NAMALWA (cell line): ENCODE measurements at places on chromosomes 3 and 15.

DNA sequence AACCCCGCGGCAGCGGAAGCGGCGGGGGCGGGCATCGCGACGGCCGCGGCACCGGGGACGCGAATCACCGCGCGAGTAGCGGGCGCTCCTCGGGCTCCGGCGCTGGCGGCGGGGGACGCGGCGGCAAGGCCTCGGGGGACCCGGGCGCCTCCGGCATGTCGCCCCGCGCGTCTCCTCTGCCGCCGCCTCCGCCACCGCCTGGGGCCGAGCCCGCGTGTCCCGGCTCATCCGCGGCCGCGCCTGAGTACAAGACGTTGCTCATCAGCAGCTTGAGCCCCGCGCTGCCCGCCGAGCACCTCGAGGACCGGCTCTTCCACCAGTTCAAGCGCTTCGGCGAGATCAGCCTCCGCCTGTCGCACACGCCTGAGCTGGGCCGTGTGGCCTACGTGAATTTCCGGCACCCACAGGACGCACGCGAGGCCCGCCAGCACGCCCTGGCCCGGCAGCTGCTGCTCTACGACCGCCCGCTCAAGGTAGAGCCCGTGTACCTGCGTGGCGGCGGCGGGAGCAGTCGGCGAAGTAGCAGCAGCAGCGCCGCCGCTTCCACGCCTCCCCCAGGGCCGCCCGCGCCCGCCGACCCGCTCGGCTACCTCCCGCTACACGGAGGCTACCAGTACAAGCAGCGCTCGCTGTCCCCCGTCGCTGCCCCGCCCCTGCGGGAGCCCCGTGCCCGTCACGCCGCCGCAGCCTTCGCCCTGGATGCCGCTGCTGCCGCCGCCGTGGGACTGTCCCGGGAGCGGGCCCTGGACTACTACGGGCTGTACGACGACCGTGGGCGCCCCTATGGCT lies 675 bp downstream of the RBM15B start:
- no peak for DNase-seq

DNA sequence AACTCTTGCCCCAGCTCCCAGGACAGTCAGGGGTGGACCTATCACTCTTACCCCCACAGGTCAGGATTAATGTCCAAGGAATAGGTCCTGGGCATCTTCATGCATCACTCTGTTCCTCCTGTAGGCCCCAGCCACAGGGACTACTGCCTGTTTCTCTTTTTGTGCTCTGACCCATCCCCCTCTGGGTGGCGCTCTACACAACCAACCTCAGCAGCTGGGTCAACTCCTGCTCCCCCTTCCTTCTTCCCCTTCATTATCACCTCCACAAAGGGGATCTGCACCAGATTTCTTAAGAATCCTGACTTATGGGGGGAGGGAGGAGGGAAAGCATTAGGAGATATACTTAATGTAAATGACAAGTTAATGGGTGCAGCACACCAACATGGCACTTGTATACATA lies 12.2 kb upstream of the TRANK1 start:
- no peak for DNase-seq

DNA sequence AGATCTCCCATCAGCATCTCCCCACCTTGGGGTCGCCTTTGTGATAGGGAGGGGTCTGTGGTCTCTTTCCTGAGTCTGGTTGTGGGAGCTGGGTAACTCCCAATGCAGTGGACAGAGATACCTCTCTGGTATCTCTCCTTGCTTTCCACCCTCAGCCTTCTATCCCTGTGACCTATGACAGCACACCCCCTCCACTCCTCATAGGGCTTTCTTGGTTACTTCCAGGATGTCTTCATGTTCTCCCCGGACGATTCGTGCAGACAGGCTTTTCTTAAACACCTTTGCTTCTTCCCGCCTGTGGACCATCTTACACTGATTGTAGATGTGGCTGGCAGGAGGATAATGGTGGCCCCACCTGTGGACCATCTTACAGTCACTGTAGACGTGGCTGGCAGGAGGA lies 14.2 kb upstream of the NRROS start:
- DNase-seq = no peak

- peak; percentile 86 for DNase-seq
Observed at GRCh38 chr3:57983734-57984518, 24.3 kb upstream of the FLNB start.

DNA sequence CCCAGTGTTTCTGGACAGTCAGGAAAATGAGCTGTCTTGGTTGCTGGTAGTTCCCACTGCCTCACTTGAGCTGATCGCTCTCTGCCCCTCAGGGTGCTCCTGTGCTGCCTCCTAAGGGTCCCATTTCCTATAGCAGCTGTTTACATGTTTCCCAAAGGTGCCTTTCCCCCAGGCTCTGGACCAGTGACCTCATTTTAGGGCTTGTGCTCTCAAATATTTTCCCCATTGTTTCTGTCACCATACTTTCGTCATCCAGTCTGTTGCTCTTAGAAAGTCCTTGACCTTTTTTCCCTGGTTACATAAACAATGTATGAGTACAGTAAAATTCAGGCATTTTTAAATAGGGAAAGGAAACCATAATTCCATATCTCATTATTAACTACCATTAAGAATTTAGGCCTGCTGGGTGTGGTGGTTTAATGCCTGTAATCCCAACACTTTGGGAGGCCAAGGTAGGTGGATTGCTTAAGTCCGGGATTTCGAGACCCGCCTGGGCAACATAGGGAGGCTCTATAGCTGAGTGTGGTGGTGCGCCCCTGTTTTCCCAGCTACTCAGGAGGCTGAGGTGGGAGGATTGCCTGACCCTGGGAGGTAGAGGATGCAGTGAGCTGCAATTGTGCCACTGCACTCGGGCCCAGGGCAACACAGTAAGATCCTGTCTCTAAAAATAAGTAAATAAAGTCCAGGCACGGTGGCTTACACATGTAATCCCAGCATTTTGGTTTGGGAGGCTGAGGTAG lies 11.7 kb downstream of the RAD54L2 start:
- DNase-seq = no peak

GRCh38 chr3:110198717-110199587 lies 861.6 kb upstream of the DPPA4 start:
- no peak for DNase-seq

DNA sequence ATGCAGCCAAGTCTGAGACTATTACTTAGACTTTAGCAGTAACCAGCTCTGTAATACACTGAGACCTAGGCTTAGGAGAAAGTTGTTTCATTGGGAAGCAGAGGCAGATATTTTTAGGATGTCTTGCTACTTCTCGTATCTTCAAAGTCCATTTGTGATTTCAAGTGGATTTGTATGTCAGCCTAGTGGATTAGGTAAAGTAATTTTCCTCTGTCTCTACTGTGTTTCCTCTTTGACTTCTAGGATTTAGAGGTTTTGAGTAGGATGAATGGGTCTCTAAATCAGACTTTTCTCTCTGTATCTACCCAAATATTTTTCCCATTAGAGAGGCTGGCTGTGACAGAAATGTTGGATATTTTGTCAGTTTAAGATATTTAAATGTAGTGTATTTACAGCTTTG lies 46.8 kb downstream of the OXSR1 start:
- DNase-seq = no peak

- DNase-seq = no peak
Observed at GRCh38 chr3:49930168-49930690, 618 bp upstream of the MON1A start.

DNA sequence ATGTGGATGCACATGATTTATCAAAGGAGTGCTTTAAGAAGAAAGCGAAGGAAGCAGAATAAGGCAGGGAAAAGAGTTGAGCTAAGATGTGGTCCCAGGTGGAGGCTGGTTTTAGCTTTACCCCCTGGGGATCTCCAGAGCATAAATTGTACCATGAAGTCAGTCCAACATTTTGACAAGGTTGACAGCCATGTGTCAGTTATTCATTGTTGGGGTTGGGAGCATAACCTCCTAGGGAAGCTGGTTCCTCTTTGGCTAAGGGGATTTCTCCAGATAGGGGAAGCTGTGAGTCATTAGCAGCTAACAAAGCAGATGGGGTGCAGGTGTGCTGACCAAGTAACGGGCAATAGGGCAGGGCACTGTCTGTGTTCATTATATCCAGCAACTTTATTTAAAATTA lies 123.7 kb upstream of the IGSF10 start:
- peak; percentile 28 for DNase-seq

- no peak for DNase-seq
Observed at GRCh38 chr3:195866686-195867511, 41.5 kb downstream of the TNK2 start.

GRCh38 chr3:134311265-134311664 lies 60.6 kb upstream of the RYK start:
- no peak for DNase-seq

- DNase-seq = no peak
Observed at GRCh38 chr15:60726576-60726975, 247.6 kb upstream of the ICE2 start.

- no peak for DNase-seq
Observed at GRCh38 chr3:117165601-117166051, 456.0 kb downstream of the TUSC7 start.

- DNase-seq = no peak
Observed at GRCh38 chr15:68593828-68594532, 15.2 kb downstream of the CORO2B start.

DNA sequence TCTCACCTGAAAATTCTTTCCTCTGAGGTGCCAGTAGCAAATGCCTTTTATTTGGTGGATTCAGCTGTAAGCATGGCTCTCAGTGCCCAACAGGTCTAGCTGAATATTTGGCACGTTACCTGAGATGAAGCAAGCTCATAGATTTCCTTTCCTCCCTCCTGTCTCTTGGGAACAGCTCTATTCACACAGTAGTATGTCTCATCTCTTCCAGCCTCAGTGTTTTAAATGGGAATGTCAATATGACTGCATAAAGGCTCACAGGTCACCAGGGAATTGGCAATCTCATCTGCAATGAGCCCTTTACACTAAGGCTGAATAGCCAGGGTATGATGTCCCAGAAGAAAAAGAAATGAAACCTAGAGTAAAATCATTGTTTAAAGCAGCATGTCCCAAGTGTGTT lies 733.5 kb downstream of the NTRK3 start:
- DNase-seq = no peak

GRCh38 chr3:123781138-123781537 lies 103.0 kb downstream of the MYLK start:
- no peak for DNase-seq

- no peak for DNase-seq
Observed at GRCh38 chr15:59191855-59192237, 14.8 kb upstream of the LDHAL6B start.

DNA sequence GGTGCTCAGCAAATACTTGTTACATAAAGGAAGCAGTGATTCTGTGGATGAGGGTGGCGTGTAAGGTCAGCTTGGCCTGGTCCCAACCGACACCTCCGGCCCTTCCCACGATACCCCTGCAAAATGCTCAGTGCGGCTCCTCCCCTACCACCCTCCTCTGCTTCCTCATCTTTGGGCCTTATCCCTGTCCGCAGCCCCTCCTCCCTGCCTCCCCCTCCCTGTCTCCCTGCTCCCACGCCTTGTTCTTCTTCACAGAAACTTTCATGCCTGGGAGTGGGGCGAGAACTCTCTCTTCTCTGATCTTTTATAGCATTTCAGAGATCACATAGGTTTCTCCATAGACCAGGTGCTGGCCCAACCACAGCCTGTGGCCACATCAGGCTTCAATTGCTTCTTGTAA lies 75.0 kb upstream of the ATP2B2 start:
- no peak for DNase-seq

- no peak for DNase-seq
Observed at GRCh38 chr3:23696842-23697241, 108.9 kb upstream of the UBE2E1 start.

DNA sequence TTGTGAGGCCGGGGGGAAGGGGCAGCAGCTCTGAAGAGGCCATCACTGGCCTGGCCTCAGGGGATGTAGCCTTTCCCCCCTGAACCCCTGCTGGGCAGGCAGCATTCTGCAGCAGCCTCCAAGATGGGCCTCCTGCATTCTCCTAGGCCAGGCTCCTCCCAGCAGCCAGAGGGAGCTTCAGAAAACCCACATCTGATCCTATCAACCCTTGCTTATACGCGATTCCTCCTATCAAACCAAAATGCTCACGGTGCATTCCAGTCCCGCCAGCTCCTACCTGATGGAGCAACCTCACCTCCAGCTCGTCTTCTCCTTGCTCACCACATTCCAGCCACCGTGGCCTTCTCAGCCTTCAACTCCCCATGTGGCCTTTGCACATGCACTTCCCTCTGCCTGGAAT lies 85.7 kb downstream of the MEGF11 start:
- no peak for DNase-seq

DNA sequence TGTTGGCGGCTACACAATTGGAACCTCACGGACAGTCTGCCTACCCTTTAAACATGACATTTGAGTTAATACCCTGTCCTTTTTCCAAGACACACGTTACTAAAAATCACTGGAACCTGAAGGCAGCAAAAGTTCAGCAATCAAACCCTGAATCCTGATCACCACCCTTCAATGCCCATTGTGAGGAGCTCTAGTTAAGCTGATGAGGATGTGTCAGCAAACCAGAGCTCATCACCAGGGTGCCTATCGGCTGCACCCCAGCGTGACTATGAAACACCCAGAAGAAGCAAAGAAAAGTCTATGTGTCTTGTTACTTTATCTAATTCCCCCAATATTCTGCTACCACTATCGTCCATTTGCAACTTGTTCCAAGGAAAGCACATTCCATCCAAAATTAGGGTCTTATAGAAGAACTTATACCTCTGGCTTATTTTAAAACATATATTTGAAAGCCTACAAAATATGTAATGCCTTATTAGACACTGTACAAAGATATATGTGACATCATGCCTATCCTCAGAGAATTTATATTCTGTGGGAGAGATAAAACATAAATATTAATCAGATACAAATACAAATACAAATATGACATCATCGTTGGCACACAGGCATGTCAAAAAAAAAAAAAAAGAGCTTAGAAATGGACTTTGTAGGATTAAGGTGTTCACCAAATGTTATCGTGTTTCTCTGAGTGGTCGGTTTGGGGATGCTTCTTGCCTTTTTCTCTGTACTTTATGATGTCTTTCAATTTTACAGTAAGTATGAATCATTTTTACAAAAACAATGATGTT lies 219.7 kb upstream of the SETMAR start:
- no peak for DNase-seq

DNA sequence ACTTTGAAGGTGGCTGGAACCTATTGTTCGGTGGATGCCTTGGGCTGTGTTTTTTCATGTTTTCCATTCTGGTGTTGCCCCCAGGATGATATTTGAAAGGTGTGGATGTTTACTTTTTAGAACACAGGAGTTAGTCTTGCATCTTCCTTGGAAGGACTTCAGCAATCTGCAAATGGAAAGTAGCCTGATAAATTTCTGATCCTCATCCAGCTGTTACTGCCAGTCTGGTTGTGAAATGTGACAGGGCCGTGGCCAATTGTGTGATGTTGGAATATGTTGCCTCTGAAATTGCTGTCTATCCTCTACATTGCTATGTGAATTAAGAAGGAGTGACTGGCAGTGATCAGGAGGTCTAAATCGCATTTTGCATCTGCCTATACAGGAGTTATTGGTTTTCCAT lies 382.5 kb upstream of the C2CD4B start:
- no peak for DNase-seq
